Skeletal muscle cell (primary cell): ENCODE measurements at places on chromosomes 3 and 15.

DNA sequence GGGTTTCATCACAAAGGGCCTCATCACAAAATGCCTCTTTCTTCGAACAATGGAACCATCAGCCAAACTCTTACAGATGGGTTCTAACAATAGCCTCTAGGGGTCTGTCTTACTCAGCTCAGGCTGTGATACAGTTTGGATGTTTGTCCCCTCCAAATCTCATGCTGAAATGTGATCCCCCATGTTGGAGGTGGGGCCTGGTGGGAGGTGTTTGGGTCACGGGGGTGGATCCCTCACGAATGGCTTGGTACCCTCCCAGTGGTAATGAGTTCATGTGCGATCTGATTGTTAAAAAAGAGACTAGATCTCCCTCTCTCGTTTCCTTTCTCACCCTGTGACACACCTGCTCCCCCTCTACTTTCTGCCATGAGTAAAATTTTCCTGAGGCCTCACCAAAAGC, 47.9 kb upstream of the LIPC start:
- DNase-seq = no peak

DNA sequence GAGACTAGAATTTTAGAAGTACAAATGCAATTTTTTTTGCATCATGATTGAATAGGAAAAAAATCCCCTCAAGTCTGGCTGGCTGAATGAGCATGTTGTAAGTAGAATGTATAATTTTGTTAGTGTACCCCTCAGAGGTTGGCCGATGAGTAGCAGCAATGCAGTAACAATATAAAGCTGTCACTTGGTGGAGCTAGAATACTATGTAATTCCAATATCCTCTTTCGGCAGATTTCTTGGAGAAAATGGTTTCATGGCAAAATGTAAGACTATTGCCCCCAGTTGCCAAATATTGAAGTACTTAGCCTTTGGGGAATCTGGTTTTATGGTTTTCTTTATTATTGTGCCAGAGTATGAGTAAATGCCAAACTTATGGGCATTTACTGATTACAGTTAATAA, 39.8 kb upstream of the SGO1 start:
- no peak for DNase-seq

- DNase-seq = peak; percentile 41
These were observed 20.0 kb upstream of the PLCL2 start for GRCh38 chr3:16864610-16865313.

DNA sequence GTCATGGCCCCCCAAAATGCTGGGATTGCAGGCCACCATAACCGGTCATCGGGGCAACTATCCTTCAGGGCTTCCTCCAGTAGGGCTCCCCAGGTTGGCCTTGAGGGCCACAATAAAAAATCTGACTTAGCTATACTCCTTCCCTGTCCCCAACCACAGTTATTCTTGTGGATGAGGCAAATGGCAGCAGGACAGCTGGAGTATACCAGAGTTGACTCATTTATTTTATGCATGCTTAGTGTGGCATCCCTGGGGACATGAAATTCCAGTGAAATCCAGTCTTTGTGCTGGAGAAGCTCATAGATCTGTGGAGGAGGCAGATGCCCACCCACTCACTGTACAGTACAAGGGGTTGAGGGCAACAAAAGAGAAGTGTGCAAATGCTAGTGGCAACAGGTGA, 109.5 kb downstream of the RORA start:
- peak; percentile 23 for DNase-seq

GRCh38 chr3:16174389-16174788, at the start of gene GALNT15:
TSS of gene GALNT15 (plus strand) at chr3:16174680. CDS start at chr3:16175152, 472 bp downstream.
- peak; percentile 99 for DNase-seq

GRCh38 chr15:36905908-36906307, 194.4 kb downstream of the MEIS2 start:
- peak; percentile 16 for DNase-seq

DNA sequence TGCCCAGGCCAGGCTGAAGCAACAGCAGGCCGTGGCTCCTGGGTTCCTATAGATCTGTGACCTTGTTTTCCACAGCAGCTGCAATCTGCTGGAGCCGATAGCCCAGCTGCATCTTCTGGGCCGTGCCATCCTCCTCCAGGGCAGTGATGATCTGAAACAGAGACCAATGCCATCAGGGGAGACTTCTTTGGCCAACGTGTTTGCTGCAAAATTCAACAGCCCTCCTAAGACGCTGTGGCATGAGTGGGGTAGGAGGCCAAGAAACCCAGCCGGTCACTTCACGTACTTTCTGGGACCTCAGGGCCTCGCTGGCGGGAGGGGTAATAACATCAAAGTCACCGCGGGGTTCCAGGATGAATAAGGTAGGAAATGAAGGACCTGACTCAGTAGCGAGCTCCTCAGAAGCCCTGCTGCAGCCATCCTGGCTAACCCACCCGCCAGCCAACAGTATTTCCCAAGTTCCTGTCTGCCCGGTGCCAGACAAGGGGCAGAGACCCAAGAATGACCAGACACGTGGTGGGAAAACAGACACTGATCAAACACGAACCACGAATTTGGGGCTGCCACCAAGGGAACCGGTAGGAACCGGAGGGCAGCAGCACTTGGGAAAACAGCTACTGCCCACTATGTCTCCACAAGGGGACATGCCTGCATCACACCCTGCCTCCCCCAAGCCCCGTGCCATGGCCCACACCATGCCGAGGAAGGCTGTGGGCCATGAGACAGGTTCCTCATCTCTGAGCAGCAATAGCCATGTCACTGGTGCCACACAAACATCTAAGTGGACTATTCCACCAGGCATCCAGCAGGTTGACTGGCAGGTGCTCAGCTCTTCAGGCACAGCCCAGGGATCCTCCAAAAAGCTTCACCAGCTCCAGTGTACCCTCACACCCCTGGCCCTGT, 25.2 kb downstream of the PLXNB1 start:
- DNase-seq = no peak

GRCh38 chr3:114286266-114286665, 7.6 kb upstream of the TIGIT start:
- no peak for DNase-seq

DNA sequence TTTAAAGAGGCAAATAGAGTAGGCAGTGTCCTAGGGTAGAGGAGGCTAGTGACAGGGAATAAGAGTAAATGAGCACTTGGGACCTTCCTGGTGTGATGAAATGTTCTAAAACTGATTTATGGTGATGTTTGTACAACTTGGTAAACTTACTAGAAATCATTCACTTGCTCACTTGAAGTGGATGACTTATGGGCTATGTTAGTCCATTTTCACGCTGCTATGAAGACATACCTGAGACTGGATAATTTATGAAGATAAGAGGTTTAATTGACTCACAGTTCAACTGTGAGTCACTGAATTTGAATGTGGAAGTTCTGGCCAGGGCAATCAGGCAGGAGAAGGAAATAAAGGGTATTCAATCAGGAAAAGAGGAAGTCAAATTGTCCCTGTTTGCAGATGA, 31.7 kb upstream of the DHX36 start:
- DNase-seq = no peak

GRCh38 chr3:196203846-196204245, 7.4 kb downstream of the ZDHHC19 start:
- no peak for DNase-seq

DNA sequence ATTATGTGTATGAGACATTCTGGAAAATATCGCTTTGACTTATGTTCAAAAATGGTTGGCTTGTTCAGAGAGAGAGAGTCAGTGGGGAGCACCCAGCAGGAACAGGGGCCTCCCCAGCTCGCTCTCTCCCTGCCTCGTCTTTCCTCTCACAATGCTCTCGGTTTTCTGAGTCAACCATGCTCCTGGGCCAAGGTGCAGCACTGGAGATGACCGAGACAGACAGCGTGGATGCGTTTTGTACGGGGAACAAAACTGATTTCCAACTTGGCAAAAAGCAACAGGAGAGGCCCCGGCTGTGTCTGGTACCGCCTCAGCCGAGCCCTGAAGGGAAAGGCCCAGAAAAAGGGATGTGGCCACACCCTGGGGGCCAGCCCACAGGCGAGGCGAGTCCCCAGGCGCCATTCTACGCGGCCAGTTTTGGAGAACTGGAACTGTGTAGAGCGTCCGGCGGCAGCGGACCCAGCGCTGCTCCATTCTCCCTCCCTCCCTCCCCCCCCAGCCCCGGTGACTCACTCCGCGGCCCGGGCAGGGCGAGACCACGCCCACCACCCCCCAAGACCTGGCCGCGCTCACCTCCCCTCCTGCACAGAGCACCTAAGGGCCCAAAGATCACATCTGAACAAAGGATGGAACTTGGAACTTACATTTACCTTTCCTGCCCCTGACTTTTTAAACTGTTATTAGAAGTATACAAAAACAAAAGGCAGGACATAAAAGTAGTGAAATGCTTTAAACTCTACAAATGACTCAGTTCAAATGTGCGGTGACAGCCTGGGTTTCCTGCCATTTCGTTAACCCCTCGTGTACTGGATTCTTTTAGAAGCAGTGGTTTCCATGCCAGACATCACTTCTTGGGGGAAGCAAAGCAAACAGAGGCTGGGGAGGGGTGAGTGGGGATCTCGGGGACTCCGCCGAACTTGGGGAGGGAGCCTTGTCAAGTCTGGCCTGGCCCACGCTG, 12.7 kb downstream of the ATP10A start:
- DNase-seq = peak; percentile 48

- peak; percentile 64 for DNase-seq
These were observed 73.8 kb downstream of the TLE3 start for GRCh38 chr15:70023769-70024491.

DNA sequence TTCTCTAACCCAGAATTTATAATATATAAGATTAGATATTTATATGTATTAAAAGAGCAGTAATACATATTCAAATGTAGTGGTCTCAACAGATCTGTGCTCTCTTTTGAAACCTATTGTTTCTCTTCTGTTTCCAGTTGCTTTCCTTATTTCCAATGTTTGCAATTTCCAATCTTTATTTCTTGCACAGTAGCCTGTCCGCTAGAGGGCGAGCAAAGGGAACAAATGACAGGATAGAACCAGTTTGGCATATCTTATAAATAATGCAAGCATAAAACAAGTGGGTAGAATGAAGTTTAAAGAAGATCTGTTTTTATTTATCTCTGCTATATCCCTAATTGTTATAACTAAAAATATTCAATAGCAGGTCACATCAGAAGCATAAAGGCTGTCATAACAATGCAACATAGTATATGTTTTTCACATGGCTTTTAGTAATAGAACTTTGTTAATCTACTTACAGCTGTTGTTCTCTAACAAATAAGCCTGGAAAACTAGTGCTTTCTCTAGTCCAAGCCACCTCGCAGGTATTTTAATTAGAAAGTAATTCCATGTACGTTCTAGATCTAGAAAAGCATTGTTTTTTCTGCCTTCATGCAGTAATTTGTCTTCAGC, 15.1 kb upstream of the TCAIM start:
- peak; percentile 25 for DNase-seq

GRCh38 chr15:52383100-52383588, 87.5 kb upstream of the MYO5C start:
- no peak for DNase-seq

DNA sequence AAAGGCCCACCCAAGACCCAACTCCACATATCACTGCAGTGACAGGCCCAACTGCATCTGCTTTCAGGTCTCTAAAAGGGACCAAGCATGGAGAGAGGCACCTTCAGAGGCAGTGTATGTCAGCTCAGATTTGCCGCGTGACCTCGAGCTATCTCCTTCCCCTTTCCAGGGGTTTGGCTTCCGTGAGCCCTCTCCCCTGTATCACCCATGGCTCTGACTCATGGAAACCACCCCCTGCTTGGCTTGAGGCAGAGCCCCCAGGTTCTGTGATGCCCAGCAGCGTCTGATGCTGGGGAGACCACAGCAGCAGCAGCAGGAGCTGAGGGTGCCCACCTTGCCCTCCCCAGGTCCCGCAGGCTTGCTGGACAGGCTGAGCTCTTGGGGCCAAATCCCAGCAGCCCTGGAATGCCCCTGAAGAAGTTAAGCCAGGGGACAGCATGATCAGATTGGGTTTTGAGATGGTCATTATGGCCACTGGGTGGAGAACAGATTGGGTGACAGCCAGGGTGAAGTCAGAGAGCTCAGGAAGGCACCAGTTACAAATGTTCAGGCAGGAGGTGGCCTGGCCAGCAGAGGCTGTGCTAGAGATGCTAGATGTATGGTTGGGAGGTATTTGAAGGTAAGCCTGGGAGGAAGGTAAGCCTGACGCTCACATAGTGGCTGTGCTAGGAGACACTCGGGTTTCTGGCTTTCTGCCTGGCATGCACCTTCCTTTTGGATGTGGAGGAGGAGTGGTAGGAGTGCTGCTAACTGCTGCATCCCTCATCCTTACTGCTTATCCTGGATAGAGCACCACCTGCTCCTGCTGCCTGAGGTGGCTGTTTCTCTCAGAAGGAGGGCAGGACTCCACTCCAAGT, 42.9 kb downstream of the FGD5 start:
- DNase-seq = no peak

DNA sequence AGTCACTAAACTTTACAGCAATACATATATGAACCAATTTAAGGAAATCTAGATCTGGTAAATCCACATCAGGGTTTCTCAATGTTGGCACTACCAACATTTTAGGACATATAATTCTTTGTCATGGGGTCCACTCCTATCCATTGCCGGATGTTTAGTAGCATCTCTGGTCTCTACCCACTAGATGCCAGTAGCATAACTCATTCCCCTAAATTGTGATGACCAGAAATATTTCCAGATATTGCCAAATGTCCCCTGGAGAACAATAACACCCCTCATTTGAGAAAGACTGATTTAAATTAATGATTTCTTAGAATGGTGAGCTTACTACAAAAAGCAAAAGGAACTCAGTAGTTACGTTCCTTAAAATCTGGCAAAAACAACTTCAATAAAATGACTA, 23.1 kb upstream of the ANKRD28 start:
- no peak for DNase-seq

GRCh38 chr15:68097029-68097428, 42.9 kb downstream of the PIAS1 start:
- DNase-seq = no peak

GRCh38 chr3:142027735-142028134, 121.6 kb downstream of the TFDP2 start:
- DNase-seq = no peak

DNA sequence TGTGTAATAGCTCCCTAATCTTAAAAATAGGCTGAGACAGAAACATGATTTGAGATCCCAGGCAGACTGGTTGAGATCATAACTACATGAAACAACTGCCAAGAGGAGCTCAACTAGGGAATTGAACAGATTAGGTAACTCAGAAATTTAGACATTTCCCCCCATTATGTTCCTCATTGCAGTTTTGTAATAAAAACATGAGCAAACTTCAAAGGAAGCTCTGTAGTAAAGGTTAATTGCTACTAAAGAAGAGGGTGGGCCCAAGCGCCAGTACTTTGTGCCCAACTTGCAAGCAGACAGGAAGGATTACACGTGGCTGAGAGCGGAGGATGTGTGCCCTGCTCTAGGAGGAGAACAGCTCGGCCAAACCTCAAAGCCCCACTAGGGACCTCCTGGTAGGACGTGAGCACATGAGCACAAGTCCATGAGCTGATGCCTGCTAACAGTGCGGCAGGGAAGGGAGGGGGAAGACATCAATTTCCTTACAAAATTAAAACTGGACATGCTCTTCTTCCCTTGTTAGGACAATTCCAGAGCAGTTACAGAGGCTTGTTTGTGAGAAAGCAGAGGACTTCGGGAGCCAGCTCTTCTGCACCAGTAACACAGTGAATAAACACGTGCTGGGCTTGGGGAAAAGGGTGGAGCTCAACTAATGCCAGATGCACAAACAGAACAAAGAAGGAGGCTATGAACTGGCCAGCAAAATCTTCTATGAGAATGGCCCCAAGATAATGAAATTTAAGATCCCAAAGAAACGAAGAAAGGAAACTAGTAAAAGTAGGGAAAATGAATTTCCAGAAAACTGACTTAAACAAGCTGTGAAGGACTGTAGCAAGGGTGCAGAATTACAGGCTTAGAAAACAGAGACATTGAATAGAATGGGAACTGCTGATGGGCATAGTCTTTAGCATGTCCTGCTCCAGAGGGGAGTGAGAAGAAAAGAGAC, 275.5 kb downstream of the MECOM start:
- DNase-seq = peak; percentile 72
